ENCODE measurements at places on chromosomes 5 and 9. TPM values are rescaled to one million over a fixed set of nuclear protein-coding genes. Genes with fewer than 3 reads are reported as not detected.

The SAXO1 gene
- polyA plus RNA-seq = 0.22 TPM

The CCL27 gene
- 0.61 TPM for polyA plus RNA-seq

The HCN1 gene
- polyA plus RNA-seq = not detected

The GRIA1 gene
- polyA plus RNA-seq = 3.4 TPM

The CYFIP2 gene
- polyA plus RNA-seq = 135 TPM

The PGM5 gene
- polyA plus RNA-seq = 44.6 TPM

The ISL1 gene
- polyA plus RNA-seq = not detected

The NR5A1 gene
- not detected for polyA plus RNA-seq

The SPINK4 gene
- polyA plus RNA-seq = not detected

The TTC16 gene
- polyA plus RNA-seq = 0.20 TPM

The BRD3 gene
- polyA plus RNA-seq = 41.4 TPM

The ITK gene
- 0.52 TPM for polyA plus RNA-seq

The TRMO gene
- polyA plus RNA-seq = 21.5 TPM

The WNT8A gene
- polyA plus RNA-seq = 0.27 TPM

The ARID3C gene
- not detected for polyA plus RNA-seq

The CARTPT gene
- not detected for polyA plus RNA-seq

The PKD2L2 gene
- 0.26 TPM for polyA plus RNA-seq

The PDGFRB gene
- 167 TPM for polyA plus RNA-seq

The MCC gene
- 31.6 TPM for polyA plus RNA-seq

The SLC23A1 gene
- polyA plus RNA-seq = 9.8 TPM

The SOHLH1 gene
- not detected for polyA plus RNA-seq

Data from right renal cortex interstitium (tissue), 3 donors.